ENCODE measurements at places on chromosomes 4 and X.

GRCh38 chr4:174575436-174575835, 53.1 kb upstream of the HPGD start:
- no peak for DNase-seq

DNA sequence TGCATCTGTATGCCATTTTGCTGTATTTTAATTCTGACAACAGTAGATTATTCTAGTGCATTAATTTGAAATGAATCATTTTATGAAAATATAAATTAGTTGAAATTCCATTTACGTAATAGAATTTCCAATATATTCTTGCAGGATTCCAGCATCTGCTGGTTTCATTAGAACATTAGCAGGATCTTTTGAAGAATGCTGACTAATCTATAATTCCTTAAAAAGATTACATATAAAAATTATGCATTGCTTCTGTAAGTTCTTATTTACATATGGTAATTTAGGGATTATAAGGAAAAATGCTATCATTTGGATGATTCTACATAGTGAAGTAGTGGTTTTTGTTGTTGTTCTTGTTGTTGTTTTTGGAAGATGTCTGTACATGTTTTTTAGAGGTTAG, 182.2 kb upstream of the GNPDA2 start:
- DNase-seq = no peak

DNA sequence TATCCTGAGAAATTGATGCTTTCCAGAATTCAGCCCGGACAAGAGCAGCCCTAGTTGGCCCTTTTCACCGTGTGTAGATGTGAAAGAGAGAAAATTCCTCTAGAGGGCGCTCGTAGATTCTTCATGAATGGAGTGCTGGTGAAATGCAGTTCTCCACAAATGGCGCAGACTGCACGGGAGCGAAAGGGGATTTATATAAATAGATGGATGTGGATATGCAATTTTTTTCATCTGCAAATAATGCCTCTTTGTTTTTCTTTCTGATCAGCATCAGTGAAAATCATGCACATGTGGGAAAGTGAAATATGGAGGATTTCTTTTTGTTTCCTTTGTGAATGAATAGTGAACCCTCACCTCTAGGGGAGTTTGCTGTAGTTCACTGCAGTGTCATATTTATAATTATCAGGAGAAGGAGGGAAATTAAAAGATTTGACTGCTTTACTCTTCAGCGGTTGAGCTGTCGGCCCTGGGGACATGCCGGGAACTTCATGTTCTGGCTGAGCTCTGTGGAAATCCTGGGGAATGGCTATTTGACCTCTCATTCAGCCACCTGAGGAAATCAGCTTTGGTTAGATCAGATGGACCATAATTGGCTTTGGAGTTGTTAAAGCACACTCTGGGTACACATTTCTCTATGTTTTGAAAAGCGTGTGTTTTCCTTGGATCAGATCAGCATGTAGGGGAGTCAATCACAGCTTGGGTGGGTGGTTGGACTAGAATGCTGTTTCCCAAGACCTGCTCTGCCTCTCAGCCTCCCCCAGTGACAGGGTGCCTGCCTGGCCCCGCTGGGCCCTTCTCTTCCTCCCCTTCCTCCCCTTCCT, 115.0 kb upstream of the SHISA3 start:
- DNase-seq = no peak

DNA sequence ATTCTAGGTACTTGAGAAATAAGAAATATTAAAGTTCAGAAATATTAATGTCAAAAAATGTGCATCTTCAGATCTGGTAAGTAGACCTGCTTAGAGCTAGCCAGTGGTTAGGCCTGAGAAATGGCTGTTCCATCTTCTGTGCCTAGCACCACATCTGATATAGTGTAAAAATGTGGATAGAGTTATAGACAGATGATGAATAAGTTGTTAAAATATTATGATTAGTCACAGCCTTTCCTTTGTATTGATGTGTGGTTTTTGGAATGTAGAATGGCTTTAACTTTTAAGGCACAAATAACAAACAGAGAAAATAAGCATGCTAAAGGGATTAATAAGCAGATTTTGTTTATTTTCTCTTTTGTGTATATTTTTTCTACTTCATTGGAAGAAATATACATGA, 133.5 kb upstream of the NUDT6 start:
- no peak for DNase-seq

DNA sequence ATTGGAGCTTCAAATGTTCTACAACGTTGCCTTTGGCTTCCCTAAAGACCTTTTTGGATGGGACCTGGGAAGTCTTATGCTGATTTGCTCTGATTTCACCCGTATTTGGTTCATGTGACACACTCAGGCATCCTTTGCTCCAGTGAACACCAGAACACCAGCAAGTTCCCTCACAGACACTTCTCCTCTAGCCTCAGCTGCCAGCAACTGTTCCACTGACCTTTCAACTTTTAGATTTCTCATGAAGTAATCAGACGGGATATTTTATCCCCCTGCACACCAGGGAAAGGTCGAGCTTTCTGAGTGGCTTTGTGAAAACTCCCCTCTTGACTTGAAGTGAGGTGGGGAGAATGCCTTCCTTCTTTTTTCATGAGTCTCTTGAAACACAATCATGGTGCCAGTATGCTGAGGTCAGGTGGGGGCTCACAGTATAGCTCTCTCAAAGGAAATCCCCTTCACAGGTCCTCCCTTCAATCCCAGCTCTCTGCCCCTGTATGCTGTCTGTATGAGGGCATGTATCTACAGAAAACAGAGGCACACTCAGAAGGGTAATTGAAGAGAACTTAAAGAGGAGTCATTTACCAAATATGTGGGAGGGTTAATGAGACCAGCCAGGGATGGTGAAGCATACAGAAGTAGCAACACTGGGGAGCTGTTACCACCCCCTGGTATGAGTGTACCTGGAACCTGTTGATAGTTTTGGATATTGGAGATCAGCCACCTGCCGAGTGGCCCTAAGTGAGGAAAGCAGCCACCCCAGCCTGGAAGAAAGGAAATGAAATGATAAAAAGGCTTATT, 62.7 kb downstream of the FGFBP1 start:
- DNase-seq = no peak

GRCh38 chr4:22202246-22202974, 253.8 kb upstream of the KCNIP4 start:
- no peak for DNase-seq

DNA sequence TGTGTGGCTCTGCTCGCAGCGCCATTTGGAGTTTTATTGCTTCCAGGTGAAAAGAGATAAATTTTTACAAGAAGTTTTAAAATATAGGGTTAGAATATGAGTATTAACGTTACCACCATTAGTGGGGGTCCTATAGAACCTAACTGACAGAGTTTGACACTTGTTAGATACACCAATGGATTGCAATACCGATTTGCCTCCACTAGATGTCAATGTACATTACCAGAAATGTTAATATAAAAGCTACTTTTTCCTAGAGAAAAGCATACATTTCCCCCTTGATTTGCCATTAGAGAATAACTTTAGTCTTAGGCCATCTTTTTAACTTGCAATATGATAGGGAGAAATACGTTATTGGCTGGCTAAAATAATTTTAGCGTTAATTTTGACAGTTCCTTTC, 108.4 kb downstream of the LINC00632 start:
- DNase-seq = no peak

GRCh38 chrX:38726612-38727011, 74.6 kb upstream of the MID1IP1 start:
- DNase-seq = no peak

DNA sequence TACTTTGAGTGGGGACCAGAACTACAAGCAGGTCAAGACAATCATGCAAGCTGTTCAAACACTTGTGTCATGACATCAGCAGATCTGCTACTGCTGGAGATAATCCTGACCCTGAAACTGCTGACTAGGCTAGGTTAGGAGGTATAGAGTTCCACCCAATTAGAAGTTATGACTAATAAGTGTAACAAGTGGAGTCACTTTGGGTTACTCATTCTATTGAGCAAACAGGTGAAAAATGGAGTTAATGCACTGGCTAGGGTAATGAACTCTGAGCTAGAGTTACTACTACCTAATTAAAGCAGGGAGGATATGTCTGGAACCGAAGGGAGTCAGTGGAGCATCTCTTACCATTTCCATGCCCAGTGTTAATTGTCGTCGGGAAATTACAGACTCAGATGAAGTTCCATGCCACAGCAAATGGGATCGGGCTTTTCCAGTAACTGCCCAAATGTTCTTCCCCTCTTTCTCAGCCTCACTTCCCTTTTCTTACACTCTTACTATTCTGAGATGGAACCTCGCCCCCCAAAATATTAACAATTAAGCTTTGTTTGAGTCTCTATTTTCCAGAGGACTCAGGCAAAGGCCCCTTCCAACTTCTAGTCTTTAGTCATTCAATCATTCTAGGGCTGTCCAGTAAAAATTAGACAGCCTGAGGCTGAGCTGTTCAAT, 19.8 kb upstream of the MANBA start:
- no peak for DNase-seq

DNA sequence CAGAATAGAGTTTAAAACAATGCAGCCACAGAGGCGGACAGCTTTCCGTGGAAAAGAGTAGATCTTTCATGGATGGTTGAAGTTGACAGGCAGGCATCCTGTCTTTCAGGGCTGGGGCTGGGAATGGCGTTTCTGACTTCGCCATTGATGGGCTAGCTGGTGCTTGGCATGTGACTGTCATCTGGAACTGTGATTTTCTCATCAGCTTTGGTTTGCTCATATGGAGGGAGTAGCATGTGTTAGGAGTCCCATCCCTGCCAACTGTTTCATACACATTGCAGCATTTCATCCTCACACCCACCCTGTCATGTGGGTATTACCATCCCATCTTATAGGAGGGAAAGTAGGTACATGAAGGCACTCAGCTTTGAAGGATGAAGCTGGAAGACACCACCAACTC, 49.2 kb upstream of the STX18 start:
- DNase-seq = no peak

DNA sequence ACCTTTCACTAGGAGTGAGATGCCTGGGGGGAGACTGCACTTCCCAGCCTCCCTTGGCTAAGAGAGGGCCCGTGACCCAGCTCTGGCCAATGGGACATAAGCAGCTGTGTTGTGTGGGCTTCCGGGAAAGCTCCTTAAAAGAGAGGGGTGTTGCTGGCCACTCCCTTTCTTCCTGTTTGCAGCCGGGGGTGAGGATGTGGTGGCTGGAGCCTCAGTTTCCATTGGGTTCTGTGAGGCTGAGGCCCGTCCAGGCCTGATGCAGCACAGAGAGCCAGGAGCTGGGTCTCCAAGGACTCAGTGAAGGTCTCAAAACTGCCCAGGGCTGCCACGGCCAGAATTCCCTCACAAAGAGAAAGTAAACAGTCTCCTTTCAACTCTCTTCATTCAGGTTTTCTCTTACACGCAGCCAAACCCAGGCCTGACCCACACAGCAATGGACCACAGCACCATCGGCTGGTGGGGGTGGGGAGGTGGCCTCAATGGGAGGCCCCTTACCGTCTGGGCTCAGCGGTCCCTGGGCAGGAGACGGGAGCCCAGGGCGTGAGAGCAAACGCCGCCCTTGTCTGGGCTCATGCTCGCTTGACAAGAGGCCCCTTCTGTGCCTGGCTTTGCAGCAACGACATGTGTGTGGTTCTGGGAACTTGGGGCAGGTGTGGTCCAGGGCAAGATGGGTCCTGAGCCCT, 6.6 kb downstream of the NKX1-1 start:
- no peak for DNase-seq

DNA sequence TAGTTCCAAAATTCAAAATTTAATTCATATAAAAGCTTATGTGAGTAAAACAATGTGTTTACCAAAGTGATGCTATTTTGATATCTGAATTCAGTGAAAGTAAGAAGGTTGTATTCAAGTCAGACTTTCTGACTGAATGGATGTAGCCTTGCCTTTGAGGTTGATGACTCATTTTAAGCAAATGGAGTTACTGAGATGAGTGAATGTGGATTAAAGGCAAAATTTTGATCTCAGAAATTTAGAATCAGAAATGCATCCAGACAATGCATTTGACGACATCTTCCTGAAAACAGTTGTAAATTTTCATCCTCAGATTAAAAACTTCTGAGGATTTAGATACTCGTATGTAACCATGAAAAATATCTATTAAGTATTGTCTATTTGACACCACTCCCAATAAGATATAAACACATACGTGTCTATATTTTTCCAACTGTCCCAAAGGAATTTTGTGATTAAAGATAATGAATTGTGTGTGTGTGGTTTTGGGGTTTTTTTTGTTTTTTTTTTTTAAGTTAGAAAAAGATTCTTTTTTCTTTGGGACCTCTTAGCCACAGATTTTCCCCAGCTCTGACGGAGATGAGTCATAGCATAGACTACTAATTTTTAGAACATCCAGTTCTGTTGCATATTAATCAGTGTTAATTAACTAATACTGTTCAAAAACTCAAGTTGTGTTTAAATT, 34.4 kb downstream of the NFKB1 start:
- DNase-seq = no peak

- no peak for DNase-seq
These were observed 12.7 kb downstream of the DOK7 start for GRCh38 chr4:3475713-3476260.

DNA sequence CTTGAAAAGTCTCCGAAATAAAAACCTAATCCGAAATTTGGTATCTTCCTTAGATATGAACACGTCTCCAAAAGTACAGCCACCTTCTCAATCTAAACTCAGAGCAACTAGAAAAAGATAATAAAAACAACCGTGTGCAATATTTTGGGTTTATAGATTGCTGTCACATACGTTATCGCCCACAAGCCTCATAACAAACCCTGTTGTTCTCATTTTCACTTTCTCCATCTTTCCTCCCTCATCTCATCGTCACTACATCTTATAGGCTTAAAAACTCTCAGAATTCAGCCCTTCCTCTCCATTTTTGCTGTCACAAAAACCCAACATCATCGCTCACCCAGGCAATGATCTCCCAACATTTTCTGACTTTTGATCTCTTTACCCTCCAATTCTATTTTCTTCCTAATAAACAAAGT, 448 bp upstream of the SCFD2 start:
- no peak for DNase-seq

GRCh38 chrX:107355533-107355932, 93.9 kb upstream of the FRMPD3 start:
- DNase-seq = no peak

- no peak for DNase-seq
These were observed 401 bp downstream of the SOWAHD start for GRCh38 chrX:119758731-119759247.

DNA sequence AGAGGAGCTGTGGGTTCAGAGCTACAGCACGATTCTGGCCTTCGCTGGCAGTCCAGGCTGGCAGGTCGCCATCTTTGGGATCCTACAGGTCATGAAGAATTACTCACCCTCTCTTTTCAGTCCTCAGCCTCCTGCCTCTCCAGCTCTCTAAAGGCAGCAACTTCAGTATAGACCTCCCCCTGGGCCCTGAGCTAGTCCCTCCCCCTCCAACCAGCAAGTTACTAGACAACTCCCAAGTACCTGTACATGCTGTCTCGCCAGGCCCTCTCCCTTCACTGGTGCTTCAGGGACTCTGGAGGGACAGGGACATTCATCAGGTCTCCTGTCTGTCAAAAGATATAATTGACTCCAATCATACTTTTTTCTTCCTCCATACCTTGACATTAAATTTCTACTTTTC, at the start of gene GPR119:
Gene GPR119 (minus strand): TSS at position 155 of the 400 bp plus-strand sequence. CDS start 227 bp downstream, outside the sequence.
- DNase-seq = no peak

DNA sequence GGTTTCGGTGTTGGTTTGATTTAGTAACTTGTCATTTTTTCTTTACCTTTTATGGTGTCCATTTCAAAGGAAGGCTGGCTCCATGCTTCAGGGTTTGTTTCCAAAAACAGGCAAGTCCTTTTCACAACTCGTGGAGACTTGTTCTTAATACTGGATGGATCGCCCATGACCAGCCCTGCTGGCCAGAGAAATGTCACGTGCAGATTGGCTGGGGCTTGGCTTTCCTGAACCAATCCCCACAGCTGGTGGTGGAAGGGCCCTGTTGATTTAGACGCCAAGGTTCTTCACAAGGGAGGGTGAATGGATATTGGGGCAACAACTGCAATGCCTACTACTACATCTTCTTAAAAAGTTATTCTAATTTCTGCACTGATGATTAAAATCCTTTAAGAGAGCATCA, 92.6 kb downstream of the SHROOM3 start:
- DNase-seq = no peak
